SW480 (cell line): ENCODE measurements at places on chromosomes 1 and 21.
A peak's percentile ranks its signal among the peaks of the same experiment; 100 is the strongest.

DNA sequence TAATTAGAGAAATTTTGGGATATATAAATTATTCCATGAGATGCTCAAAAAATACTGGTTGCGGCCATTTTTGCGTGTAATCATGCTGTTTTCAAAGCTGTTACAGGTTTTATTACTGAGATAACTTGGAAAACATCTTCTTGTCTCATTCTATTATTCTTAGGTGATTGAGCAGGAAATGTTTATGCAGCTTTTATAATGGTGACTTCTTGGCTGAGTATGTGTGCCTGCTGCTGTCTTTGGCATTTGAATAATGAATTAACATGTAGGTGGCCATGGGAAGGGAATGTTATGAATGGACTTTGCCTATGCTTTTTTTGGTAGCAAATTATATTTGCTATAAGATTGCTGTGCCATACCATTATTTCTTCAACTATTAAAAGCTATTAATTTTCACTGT, 52.5 kb downstream of the RASAL2 start:
- no peak for DNase-seq

- no peak for DNase-seq
Measured at GRCh38 chr1:204721373-204722055, 36.0 kb upstream of the LRRN2 start.

GRCh38 chr1:67446893-67447292, 16.7 kb upstream of the SERBP1 start:
- no peak for DNase-seq

GRCh38 chr1:14977338-14977931, 176.1 kb upstream of the TMEM51 start:
- DNase-seq: peak; percentile 62

- no peak for DNase-seq
Measured at GRCh38 chr1:162562470-162562828, 927 bp downstream of the UAP1 start.

GRCh38 chr1:2163205-2163604, 31.4 kb downstream of the FAAP20 start:
- DNase-seq: no peak

DNA sequence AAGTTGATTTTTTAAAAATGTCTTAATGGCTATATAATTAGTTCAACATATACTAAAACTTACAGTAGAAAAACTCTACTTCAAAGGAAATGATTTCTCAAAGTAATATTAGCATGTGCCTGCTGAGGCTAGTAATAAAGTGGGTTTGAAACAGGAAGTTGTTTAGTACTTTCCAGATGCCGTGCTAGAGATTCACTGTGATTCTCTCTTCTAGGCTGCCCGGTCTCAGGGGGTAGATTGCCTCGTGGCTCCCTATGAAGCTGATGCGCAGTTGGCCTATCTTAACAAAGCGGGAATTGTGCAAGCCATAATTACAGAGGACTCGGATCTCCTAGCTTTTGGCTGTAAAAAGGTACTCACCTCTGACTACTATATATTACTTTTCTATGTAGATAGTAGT, 9.1 kb downstream of the EXO1 start:
- DNase-seq: no peak

GRCh38 chr1:57124768-57125446, 159.1 kb upstream of the C8B start:
- no peak for DNase-seq

DNA sequence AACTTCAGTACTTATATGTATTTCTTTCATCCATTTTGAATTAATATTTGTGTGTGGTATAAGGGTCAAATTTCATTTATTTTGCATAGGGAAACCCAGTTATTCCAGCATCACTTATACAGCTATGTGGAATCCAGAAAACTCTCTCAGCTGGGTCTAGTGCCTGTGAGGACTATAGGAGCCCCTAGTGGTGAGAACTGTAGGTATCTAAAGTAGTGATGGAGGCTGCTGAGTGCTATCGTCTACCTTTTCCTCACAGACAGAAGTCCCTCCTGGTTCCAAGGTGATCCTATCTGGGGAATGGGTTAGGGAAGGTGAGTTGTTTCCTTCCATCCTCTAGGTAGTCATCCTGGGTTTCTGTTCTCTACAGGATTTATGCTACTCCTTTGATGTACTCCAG, 352.0 kb upstream of the C1orf87 start:
- peak; percentile 6 for DNase-seq

DNA sequence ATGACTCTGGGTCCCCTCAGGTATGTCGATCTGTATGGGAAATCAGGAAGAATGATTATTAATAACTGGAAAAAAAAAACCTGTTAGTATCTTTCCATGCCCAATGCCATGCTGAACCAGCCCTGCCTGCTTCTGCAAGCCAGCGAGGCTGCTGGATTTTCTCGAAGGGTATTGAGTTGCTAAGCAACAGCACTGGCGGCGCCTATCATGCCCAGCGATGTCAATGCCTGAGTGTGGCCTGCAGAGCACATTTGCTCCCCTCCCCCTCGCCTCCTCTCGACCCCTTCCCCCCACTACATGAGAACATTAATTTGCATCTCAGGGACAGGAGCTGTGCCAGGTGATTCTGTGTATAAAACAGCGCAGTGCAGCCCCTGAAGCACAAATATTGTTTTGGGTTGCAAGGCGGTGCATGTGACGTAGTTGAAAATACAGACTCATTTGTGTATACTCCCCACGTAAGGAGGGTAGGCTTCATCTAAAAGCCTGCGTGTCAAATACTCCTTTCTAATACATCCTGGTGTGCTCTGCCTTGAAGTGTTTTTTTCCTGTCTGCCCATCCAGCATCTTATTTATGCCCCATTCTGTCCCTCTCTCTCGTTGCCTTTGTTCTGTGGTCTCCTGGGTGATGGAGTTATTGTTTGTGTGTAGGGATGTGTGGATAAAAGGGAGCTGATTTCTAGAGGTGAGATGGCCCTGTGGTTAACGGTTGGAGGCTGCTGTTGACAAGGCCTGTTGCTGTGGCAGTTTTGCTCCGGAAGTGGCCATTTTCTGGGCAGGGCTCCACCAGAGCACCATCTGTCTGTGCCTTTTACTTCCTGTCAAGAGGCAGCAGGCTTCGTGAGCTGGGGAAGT, 32.7 kb upstream of the ATP5PO start:
- peak; percentile 93 for DNase-seq

- DNase-seq: no peak
Measured at GRCh38 chr21:33403128-33403785, at the start of gene IFNGR2. IFNGR2 (plus strand) TSS chr21:33403413; CDS start chr21:33403544, 131 bp downstream.

DNA sequence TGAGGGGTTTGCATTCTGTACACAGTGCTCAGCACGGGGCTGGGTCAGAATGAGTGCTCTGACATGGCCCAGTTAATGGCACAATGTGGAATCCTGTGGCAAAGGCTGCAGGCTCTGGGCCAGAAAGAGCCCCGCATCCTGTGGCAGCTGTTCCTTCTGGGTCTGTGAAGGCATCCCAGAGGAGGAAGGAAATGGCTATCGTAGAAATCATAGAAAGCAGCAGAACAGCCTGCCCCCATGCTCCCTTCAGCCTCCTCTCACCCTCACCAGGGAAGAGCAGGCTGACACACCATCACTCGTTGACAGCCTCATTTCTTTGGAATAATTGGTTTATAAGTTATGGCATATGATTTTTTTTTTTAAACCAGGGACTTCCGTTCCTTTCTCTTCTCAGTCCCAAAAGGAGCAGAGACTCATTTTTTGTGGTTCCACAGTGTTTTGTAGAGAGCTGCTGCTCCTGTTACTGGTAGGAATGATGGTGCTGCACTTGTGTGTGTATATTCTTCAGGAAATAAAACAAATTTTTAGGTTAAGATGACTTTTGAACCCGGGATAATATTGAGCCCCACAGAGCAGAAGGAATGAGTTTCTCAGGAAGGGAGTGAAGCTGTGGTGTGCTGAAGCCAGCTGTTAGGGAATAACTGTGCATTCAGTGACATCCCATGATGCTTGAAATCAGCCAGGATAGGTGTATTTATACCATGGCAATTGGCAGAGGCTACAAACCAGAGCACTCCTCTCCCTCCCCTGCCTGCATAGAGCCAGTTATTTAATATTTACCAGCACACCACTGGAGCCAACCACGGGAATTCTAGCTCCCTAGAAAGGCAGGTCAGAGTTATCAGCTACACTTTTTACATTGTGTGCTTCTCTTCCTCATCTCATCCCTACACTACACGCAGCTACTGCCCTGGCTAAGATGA, 32.0 kb downstream of the PLXNA2 start:
- no peak for DNase-seq

GRCh38 chr1:51284487-51284954, 45.8 kb downstream of the TTC39A start:
- peak; percentile 67 for DNase-seq

GRCh38 chr1:248894837-248895236, 11.2 kb upstream of the PGBD2 start:
- no peak for DNase-seq

GRCh38 chr1:20588634-20589225, at the start of gene CDA:
CDA (plus strand) TSS chr1:20589097; CDS start chr1:20589130, 33 bp downstream.
- peak; percentile 83 for DNase-seq

DNA sequence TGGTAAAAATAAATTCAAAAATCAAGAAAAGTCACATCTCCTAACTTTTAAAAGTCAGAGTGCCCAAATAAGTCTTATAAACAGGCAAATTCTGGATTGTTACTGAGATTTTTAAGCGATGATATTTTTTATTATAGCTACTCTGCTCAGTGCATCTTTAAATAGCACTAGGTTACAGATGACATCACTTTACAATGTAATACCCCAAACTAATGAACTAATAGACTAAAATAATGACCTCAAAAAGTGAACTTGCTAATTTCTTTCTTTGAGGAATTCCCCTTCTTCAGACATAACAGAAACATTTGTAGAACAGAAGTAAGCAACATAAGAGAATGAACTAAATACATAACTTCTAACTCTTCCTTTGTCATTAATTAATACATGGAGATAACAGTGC, 33.0 kb upstream of the ACTA1 start:
- no peak for DNase-seq

DNA sequence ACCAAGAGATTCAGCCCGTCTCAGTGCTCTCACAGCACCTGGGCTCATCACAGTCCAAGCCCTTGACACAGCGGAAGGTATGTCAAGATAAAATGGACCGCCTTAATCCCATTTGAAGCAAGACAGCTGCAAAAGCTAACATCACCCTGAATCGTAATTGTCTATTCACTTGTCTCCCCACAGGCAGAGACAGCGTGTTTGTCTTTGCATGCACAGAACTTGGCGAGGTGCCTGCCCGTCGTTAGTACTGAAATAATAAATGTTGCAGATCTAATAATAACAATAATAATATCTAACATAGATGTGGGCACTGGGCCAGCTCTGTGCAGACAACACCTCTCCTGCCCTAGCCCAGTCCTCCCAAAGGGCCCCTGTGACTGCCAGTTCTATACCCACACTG, 271.7 kb downstream of the NPHP4 start:
- DNase-seq: no peak

DNA sequence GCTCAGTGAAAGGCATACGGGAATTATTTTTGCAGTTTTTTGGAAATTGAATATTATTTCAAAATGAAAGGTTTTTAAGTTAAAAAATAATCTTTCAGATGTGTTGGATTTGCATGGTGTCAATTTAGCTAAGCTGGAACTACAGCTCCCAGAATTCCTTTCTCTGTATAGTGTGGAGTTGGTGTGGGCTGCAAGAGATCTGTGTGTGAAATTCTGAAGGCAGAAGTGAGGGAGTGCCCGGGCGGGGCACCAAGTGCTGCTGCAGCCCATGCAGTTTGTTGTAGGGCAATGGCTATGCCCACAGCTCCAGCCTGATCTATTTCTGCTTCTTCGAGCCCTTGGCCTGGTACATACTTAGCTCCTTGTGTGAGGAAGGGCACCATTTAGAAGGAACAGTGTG, 60.5 kb upstream of the CSF1 start:
- peak; percentile 40 for DNase-seq

DNA sequence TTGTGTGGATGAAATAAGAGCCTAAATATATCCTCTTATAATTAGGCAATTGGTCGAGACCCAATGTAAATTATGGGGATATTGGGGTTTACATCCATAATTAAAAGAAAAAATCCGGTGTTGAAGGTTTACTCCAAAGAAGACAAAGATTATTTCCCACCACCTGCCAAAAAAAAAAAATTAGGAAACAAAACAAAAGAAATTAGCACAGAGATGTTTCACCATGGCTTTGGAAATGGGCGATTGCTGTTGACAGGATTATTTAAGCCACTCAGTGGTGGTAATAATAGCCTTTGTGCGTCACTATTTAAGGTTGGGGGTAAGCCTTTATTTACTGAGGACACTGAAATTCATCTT, 585 bp upstream of the GLRX2 start:
- DNase-seq: no peak

DNA sequence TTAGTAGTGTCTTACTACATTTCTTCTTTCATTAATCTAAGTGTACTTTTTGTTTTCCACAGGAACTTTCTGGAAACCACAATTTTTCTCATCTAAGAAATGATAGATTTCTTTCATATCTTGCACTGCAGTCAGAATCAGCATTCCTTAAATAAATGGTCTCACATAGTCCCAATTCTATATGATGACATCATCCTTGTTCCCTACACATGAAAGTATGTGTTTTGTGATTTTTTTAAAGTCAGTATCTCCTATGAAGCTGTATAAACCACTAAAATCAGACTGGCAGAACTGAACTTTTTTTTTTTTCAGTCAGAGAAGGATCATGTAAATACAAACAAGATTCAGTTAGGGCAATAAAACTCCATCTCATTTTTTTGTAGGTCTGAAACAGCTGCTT, 742.6 kb upstream of the CXADR start:
- no peak for DNase-seq

- no peak for DNase-seq
Measured at GRCh38 chr1:170660871-170661645, 2.9 kb upstream of the PRRX1 start.

DNA sequence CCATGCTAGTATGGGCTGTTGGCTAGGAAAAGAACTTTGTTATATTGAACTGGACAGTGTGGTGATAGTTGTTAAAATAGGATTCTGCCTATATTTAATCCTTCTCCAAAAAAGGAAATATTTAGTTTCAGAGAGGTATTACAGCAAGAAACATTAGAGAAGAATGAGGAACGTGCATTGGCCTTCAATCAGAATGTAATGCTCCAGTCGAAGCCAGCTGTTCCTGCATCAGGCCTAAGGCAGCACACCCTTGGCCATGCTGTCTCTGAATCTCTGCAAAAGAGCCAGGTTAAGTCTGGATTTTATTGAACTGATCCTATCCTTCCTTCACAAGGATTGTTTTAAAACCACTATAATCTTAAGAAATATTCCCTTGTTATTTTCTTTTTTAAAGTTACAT, 35.3 kb upstream of the RALGPS2 start:
- DNase-seq: no peak

- DNase-seq: no peak
Measured at GRCh38 chr1:213538251-213538650, 449.5 kb upstream of the PROX1 start.

DNA sequence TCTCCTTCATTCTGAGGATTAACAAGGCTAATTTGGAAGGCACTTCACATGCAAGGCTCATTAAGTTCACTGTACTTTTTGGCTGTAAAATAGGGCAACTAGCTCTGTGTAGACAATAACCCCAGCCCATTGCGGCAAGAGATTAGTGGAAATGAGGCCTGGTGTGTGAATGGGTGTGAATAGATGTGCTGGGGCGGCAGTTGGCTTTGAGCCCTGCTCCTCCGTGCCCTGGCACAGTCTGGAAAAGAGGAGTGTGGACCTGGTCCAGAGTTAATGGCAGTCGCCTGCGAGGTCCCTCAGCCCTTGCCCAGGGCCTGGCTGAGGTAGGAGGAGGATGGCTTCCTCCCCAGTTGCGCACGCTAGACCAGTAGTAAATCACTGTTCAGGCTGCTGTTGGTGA, 4.8 kb downstream of the KISS1 start:
- no peak for DNase-seq

GRCh38 chr1:100517515-100517914, 20.4 kb upstream of the GPR88 start:
- DNase-seq: no peak

GRCh38 chr1:67376381-67376780, 53.8 kb downstream of the SERBP1 start:
- DNase-seq: no peak

- no peak for DNase-seq
Measured at GRCh38 chr1:96049759-96050409, 671.7 kb upstream of the PTBP2 start.
